ENCODE measurements at places on chromosomes 6 and 20.

DNA sequence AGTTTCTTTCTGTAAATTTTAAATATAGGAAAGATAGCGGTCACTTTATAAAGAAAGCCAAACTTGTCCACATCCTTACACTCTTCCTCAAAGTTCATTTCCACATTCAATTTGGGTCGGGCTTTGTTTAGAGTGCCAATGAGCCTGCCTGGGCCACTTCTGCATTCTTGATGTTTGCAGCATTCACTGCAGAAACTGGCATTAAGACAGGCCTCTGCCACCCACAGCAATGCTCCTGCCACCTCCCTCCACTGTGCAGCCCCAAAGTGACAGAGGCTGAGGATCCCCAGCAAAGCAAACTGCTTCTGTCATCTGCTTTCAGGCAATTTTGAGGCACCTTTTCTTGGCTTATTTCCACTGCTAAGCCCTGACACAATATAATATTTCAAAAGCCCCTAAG, 61.2 kb downstream of the TNFAIP3 start:
- no peak for DNase-seq

DNA sequence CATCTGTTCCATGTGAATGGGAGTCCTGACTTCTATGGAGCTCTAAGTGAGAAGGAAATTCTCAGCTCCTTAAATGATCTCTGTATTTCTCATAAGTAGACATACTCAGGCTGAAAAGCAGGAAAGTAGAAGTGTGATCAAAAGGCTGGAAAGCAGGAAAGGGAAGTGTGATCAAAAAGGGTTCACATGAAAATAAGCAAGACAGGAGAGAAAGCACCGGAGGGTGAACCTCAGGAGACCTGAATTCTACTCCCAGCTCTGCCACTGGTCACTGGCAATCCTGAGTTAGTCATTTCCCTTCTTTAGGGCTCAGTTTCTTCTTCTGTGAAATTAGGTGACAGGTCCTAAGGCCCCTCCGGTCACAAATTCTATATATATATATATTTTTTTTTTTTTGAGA, 55.5 kb upstream of the TRERF1 start:
- DNase-seq: no peak

- DNase-seq: no peak
Observed at GRCh38 chr6:161542346-161542980, 268.6 kb upstream of the AGPAT4 start.

GRCh38 chr6:31359581-31359980, 2.6 kb upstream of the HLA-B start:
- no peak for DNase-seq

- DNase-seq: no peak
Observed at GRCh38 chr6:119314885-119315272, 34.7 kb downstream of the MAN1A1 start.

DNA sequence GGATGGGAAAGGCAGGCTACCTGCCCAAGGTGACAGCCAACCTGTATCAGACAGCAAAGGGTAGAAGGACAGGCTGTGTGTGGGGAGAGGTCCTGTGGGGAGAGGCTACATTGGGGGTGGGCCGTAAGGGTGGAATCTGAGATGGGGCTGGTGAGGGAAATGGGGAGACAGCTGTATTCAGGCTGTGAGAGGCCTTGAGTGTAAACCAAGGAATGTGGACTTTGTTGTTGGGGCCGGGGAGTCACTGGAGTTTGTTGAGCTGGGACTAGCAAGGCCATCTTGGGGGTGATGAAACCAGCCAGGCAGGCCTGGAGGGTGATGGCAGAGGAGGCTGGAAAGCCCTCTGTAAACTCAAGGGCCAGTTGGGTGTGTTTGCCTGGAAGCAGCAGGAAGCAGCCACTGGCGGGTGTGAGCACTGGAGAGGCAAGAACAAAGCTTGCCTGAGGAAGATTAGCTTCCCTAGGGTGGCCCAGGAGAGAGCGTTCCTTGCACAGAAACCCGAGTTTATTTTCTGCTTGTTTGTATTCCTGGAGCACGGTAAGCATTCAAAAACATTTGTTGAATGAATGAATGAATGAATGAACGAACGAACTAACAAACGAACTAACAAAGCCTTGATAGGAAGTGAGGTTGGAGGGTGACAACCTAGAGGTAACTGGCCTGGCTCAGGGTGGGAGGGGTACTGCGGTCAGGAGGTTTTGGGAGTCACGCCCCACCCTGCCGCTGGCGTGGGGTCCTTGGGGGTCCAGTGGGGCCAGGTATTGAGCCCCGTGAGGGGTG, 18.9 kb downstream of the TTBK1 start:
- DNase-seq: no peak

- DNase-seq: peak; percentile 12
Observed at GRCh38 chr6:99002831-99003230, 55.1 kb upstream of the FBXL4 start.

DNA sequence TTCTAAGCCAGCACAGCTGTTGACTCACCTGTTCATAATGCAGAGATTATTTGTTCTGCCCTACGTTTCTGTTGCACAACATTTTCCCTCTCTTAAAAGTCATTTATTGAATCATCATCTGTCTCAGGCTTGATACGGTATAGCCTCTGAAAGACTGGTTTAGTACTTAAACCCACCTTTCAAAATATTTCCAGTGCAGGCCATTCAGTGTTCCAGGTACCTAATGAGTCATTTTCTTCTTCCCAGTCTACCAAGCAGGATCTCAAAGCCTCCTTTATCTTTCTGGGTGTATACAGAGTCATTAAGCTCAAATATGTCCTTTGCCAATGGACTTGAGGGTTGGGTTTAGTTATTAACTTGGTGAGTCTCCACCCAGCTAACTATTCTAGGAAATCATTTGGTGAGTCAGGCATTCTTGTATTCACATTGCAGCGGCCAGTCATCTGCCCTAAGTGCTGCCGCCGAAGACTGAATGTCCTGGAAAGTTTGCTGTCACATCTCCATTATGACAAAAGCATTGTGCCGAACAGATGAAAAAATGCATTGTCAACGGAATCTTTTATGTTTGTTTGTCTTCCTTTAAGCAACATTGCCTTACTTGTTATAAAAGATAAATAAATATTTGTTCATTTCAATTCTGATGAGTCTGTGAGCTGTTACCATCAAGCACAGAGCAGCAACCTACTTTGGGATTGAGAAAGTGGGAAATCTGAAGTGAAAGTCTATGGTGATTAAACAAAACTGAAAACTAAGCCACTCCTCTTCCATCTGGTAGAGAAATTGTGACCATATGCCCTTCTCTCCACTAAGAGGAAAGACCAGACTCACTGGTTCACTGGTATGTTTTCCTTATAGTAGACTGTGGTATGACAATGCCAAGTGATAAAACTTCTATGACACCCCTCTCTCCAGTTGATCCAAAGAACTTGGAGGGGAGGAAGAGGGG, 14.3 kb upstream of the FAM135A start:
- no peak for DNase-seq

GRCh38 chr6:167404385-167405049, 79.6 kb downstream of the TTLL2 start:
- DNase-seq: no peak

- DNase-seq: no peak
Observed at GRCh38 chr6:169692516-169692915, 9.3 kb downstream of the WDR27 start.

GRCh38 chr6:134351615-134352474, 33.9 kb upstream of the SGK1 start:
- DNase-seq: no peak

Measured in D721Med (cell line).